ENCODE measurements at places on chromosomes 12 and 14.
A peak's percentile ranks its signal among the peaks of the same experiment; 100 is the strongest.

GRCh38 chr14:20632831-20633691 lies 8.4 kb downstream of the OR6S1 start:
- peak; percentile 63 for DNase-seq

DNA sequence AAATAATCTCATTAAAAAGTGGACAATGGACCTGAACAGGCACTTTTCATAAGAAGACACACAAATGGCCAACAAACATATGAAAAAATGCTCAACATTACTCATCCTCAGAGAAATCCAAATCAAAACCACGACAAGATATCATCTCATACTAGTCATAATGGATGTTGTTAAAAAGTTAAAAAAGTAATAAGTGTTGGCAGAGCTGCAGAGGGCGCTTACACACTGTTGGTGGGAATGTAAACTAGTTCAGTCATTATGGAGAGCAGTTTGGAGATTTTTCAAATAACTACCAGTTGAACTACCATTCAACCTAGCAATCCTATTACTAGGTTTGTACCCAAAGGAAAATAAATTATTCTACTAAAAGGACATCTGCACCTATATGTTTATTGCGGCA lies 47.2 kb downstream of the FOXG1 start:
- DNase-seq, result no peak

- no peak for DNase-seq
Measured at GRCh38 chr12:76024102-76024781, 7.3 kb downstream of the PHLDA1 start.

GRCh38 chr14:92650581-92651105 lies 97.8 kb downstream of the LGMN start:
- DNase-seq, result no peak

DNA sequence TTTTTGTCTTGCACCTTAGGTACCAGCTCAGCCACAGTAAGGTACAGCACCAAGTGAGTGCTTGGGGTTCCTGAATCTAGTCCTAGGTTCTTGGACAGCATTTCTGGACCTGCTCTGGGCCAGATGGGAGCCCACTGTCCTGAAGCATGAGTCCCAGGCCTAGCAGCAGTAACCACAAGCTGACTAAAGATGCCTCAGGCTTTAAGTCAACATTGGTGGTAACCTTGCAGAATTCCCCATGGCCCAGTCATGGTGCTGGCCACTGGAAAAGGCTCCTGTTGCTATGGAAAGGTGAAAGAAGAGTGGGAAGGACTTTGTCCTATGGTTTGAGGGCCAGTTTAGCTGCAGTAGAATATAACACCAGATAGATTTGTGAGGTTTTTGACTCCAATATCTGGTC lies 86.9 kb upstream of the CLEC14A start:
- no peak for DNase-seq

DNA sequence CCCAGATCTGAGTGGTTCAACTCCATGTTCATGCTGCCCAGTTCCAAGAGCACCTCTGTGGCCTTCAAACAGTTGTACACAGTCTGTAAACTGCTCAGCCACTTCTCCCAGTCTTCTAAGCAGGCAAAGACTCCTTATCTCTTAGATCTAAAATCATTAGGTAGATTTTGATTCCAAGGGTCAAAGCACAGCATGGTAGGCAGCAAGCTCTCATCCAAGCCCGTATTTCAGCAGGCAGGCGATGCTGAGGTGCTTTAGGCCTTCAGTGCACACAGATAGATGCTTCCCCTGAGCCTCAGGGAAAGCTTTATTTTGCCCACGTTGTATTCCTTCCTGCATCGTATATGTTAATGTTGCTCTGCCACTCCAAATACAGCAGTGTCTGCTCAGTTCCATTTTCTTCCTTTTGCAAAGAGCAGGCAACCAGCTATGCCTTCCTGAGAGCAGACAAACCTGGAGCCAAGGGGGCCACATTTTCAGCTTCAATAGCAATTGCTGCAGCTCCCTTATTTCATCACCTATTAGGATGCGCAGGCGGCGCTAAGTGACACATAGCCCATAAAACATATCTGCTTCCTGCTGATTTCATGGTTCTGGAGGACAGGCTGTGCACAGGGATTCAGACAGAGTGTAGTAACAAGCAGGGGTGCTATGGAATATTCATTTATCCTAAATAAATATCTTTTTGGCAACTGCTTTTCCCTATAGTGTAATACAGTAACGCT lies 67.5 kb downstream of the ETV6 start:
- DNase-seq, result no peak

DNA sequence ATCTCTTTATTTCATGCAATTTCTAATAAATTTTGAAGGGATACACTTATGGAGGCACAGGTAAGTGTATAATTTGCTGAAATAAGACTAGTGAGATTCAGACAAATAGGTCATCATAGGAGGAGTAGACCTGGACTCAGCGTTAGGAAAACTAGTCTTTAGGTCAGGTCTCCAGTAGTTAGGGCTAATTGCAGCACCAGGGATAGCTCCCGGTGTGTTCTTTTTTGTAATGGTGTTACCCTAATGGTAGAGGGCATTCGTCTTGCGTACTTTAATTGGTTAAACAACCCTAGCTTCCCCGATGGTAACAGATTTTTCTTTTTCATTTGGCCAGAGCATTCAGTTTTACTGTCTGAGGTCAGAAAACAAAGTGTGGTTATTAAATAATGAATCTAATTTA lies 64.9 kb downstream of the ARID2 start:
- DNase-seq, result no peak

DNA sequence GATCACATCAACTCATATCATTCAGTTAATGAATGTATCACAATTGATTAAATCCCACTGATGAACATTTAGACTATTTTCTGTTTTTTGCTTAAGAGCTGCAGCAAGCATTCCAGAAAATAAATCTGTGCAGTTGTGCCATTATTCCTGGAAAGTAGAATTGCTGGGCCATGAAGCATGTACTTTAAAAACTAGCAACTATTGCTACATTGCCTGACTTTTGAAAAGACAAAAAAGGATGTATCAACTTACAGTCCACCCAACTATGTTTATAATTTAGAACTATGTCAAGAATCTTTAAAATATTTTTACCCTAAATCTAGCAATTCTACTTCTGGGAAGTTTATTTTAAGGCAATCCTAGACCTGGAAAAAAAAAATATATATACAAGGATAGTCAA lies 33.4 kb upstream of the ERGIC2 start:
- DNase-seq, result no peak

DNA sequence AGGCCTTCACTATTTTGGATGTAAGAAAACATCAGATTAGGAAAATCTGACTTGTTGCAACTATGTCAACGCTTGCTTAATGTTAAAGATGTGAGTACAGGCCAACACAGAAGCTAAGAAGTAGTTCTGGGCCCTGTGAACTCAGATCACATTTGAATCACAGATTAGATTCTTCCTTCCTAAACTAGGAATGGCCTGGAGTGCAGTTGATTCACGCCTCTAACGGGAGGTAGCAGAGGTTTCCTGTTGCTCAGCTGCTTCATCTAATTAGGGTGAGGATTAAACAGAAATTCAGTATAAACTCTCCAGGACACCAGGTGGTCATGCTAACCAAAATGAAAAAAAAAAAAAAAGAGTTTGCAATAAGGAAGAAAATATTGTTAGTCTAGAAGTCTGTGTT lies 314.3 kb downstream of the TRHDE start:
- DNase-seq, result no peak

- DNase-seq, result no peak
Measured at GRCh38 chr12:132539016-132539773, 49.2 kb downstream of the FBRSL1 start.

DNA sequence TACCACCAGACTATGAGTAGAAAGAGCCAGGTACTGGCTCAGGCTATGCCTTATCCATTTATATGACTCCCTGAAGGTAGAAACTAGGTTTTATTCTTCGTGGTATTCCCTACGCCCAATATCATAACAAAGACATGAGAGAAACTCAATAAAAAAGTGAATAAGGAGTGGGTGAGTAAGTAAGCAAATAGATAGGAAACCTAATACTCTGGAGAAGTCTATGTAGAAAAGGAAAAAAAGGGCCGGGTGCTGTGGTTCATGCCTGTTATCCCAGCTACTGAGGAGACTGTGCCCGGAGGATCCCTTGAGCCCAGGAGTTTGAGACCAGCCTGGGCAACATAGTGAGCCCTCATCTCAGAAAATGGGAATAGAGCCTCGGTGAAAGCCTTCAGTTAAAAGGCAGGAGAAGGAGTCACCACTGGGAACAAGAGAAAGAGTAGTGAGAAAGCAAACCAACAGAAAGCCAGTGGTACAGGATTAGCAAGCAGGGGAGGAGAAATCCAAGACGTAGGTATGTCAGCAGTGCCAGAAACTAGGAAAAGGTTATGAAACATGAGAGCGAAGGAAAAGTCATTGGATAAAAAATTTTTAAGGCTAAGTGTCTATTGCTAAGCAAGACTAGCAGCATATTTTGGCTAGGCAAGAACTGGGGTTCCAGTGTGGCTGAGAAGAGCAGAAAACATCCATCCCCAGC lies 6.0 kb upstream of the OR6J1 start:
- no peak for DNase-seq

DNA sequence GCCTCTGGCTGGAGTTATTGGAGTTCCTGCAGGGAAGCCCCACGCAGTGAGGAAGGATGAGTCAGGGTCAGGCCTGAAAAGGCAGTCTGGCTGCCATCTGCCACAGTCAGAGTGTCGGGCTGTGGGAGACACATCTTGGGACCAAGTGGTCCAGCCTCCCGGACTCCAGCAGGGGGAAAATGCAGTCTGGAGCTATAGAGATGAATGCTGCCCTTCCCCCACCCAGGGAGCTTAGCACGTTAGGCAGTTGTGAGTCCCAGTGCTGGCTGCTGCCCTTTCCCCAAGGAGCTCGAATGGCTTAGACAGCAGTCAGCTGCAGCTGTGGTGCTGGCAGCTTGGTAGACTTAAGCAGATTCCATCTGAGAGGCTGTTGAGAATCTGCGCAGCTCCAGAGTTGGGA lies 8.2 kb upstream of the NTS start:
- DNase-seq, result no peak

DNA sequence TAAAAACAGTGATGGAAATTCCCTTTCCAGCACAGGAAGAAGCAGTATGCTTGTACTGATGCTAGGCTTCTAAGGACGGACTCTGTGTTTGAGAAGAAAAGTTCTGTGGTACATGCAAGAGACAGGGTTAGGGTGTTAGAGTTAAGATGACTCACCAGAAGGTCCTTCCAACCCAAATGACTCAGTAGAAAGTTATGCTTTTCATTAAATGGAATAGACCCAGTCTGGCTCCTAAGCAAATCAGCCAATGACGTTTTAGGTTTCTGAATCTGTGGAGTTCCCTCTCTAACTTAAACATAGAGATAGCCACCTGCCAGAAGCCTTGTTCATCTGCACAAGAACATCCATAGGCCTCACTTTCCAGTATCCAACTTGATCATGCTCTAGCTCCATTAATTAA lies 5.7 kb downstream of the PTHLH start:
- DNase-seq, result no peak

DNA sequence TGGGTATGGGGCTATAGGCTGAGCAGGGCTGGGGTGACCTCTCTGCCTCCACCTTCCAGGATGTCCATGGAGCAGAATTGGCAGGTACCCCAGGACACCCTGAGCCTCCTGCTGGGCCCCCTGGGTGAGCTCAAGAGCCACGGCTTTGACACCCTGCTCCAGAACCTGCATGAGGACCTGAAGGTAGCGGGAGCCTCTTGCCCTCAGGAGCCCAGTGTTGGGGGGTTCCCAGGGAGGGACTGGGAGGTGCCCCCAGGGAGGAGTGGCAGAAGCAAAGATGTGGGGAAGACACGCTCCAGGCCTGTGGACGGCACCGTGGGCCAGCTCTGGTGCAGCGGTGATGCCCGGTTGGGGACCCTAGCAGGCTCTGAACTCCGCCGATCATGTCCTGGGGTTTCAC lies 8.3 kb downstream of the TNFAIP2 start:
- no peak for DNase-seq

- no peak for DNase-seq
Measured at GRCh38 chr12:76240281-76240680, 107.9 kb downstream of the BBS10 start.

DNA sequence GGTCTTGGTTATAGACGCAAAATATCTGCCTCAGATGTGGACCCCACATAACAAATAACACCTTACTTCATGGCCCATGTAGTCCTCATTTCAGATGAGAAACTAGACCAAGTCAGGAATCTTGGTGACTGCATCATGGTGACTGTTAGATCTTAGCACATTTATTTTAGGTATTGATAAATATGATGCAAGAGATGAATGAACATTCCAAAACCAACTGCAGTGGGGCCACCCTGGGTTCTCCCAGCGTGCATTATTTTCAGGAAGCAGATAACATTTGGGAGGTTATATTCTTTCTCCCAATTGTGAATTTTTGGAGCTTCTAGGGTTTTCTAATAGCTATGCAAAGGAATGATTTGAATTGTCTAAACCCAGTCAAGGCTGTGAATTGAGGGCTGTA lies 55.2 kb upstream of the PTGR2 start:
- DNase-seq, result no peak

- no peak for DNase-seq
Measured at GRCh38 chr14:28975084-28975483, 208.5 kb downstream of the FOXG1 start.

DNA sequence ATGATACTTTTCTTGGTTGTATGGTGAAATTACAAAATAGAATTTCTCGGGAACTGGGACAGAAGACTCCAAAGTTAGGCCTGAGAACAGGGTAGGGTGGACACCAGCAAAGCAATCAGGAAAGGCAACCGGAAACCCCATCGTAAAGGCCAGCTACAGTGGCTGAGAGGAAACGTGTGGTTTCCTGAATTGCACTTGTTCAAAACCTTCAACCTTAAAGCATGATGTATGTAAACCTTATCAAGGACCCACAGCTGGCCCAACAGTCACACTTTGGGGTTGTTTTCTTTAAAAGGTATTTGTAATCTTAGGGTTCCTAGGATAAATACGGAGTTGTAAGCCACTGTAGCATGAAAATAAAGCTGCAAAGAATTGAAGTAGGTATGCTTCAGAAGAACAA lies 2.2 kb upstream of the PTGDR start:
- no peak for DNase-seq

GRCh38 chr14:63275611-63276010 lies 43.1 kb downstream of the GPHB5 start:
- DNase-seq, result no peak

- no peak for DNase-seq
Measured at GRCh38 chr12:78680596-78680995, 184.0 kb upstream of the SYT1 start.

GRCh38 chr14:78202163-78202562 lies 32.0 kb downstream of the NRXN3 start:
- no peak for DNase-seq

- no peak for DNase-seq
Measured at GRCh38 chr14:30240018-30240417, 312.4 kb upstream of the PRKD1 start.

DNA sequence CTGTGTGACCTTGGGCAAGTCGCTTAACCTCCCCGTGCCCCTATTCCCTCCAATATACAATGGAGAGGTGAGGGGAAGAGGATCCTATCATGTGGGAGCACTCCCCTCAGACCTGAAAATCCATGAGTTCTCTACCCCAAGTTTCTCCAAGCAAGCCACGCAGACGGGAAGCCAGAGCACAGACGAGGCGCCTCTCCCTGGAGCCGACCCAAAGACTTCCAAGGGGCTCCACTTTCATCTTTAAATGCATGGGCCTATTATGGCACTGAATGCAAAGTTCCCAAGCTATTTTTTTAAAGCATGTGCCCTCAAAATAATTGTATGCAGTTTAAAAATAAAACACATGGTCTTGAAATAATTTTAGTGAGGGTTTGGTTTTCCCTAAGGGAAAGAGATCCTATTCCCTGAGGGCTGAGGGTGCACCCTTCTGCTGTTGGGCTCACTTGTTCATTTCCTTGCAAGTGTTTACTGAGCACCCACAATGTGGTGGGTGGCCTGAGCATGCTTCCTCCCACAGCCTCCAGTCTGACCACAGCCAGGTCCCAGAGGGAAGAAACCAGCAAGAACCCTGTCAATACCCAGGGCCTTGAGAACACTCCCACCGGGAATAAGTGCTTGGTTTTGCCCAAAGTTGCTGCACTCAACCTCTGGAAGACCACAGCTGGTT lies 14.6 kb downstream of the CMKLR1 start:
- no peak for DNase-seq
